Activated naive CD4-positive, alpha-beta T cell treated with anti-CD3 and anti-CD28 coated beads for 36 hours (primary cell): ENCODE measurements at places on chromosomes 3 and 15. TPM values are rescaled to one million over a fixed set of nuclear protein-coding genes. Genes with fewer than 3 reads are reported as not detected.

- H3K4me1 ChIP-seq: no peaks in the 10 kb centered on the region
- H3K27me3 ChIP-seq: no peaks in the 10 kb centered on the region
- no peak overlapping the region for H3K27ac ChIP-seq
- no peaks in the 10 kb centered on the region for H3K36me3 ChIP-seq
- H3K4me3 ChIP-seq: no peak overlapping the region
Measured at GRCh38 chr3:176861137-176861536, 336.1 kb downstream of the TBL1XR1 start.

GRCh38 chr15:68445351-68445750 lies 13.4 kb upstream of the ITGA11 start:
- H3K36me3 ChIP-seq: no peaks in the 10 kb centered on the region
- no peak overlapping the region for H3K4me3 ChIP-seq
- peaks cover 44% of the 10 kb centered on the region for H3K27me3 ChIP-seq
- H3K4me1 ChIP-seq: no peaks in the 10 kb centered on the region
- DNase-seq: no peak

DNA sequence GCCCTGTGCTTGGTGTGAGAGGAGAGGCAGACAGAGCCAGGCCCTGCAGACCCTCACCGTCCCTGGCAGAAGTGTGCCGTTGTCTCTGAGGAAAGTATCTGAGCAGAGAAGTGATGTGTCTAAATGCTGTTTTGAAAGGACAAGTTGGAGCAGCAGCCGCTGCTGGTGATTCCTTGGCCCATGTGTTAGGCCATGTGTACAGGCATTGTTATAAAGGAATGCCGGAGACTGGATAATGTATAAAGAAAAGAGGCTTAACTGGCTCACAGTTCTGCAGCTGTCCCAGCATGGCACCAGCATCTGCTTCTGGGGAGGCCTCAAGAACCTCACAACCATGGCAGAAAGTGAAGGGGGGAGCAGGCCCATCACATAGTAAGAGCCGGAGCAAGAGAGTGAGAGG lies 334.6 kb upstream of the ATP10A start:
- H3K36me3 ChIP-seq: no peaks in the 10 kb centered on the region
- H3K4me1 ChIP-seq: no peaks in the 10 kb centered on the region
- no peak overlapping the region for H3K4me3 ChIP-seq
- no peak overlapping the region for H3K27ac ChIP-seq
- no peaks in the 10 kb centered on the region for H3K27me3 ChIP-seq

DNA sequence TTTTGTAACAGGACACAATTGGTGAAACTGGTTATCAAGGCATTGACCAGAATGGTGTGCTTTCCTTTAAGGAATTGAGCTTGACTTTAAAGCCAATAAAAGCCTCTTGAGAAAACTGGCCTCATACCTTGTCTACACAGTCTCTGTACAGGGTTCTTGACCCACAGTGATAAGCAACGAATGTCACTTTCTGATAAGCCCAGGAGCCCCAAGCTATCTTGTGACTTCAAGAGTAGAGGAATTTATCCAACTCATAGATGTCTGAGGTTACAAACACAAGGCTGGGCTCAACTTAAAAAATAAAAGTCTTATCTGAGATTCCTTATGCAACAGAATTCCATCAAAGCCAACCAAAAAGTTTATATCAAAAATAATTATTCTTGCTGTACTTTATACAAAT lies 212.1 kb downstream of the GBE1 start:
- no peaks in the 10 kb centered on the region for H3K4me1 ChIP-seq
- no peaks in the 10 kb centered on the region for H3K27me3 ChIP-seq
- H3K36me3 ChIP-seq: peaks cover 21% of the 10 kb centered on the region
- no peak overlapping the region for H3K27ac ChIP-seq
- no peak overlapping the region for H3K4me3 ChIP-seq

DNA sequence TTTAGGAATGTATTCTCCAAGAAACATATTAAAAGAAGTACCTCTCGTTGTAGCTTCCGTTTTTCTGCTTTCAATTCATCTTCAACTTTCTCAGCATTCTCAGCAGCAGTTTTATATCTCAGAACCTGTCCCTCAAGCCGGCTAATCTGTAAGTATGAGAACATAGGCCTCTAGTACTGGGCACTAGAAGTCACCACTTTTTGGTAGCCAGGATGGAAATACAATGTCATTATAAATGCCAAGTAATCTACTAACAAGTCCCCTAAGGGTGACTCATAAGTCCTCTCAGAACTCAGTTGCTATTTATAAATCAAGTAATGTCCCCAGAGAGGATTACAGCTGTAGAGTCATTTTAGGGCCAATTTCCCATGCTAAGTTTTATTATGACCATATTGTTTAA lies 61.1 kb downstream of the MLH1 start:
- peaks cover 28% of the 10 kb centered on the region for H3K36me3 ChIP-seq
- peaks cover 13% of the 10 kb centered on the region for H3K4me1 ChIP-seq
- no peak for DNase-seq
- H3K27me3 ChIP-seq: no peaks in the 10 kb centered on the region
- peak overlapping the region; percentile 66 for H3K27ac ChIP-seq

GRCh38 chr3:171178714-171179113 lies 152.2 kb upstream of the SLC2A2 start:
- no peaks in the 10 kb centered on the region for H3K27me3 ChIP-seq
- peak overlapping the region; percentile 74 for H3K27ac ChIP-seq
- no peak overlapping the region for H3K4me3 ChIP-seq
- H3K4me1 ChIP-seq: peaks cover 40% of the 10 kb centered on the region
- H3K36me3 ChIP-seq: peaks cover 22% of the 10 kb centered on the region

GRCh38 chr3:11072631-11073030 lies 80.1 kb downstream of the SLC6A1 start:
- no peak for DNase-seq
- H3K36me3 ChIP-seq: no peaks in the 10 kb centered on the region
- peaks cover 25% of the 10 kb centered on the region for H3K27me3 ChIP-seq
- H3K4me3 ChIP-seq: no peak overlapping the region
- no peaks in the 10 kb centered on the region for H3K4me1 ChIP-seq

GRCh38 chr15:68697711-68698690 lies 119.2 kb downstream of the CORO2B start:
- peaks cover 2% of the 10 kb centered on the region for H3K27me3 ChIP-seq
- H3K4me3 ChIP-seq: no peak overlapping the region
- peaks cover 6% of the 10 kb centered on the region for H3K4me1 ChIP-seq

GRCh38 chr15:34336991-34337556 lies 507 bp downstream of the SLC12A6 start:
- peak overlapping the region; percentile 95 for H3K4me3 ChIP-seq
- DNase-seq: peak; percentile 53
- peak overlapping the region; percentile 97 for H3K27ac ChIP-seq
- H3K27me3 ChIP-seq: no peaks in the 10 kb centered on the region

- H3K27ac ChIP-seq: no peak overlapping the region
- no peaks in the 10 kb centered on the region for H3K36me3 ChIP-seq
- H3K4me1 ChIP-seq: no peaks in the 10 kb centered on the region
- DNase-seq: no peak
Measured at GRCh38 chr3:160105907-160106584, 117.4 kb downstream of the IL12A start.

DNA sequence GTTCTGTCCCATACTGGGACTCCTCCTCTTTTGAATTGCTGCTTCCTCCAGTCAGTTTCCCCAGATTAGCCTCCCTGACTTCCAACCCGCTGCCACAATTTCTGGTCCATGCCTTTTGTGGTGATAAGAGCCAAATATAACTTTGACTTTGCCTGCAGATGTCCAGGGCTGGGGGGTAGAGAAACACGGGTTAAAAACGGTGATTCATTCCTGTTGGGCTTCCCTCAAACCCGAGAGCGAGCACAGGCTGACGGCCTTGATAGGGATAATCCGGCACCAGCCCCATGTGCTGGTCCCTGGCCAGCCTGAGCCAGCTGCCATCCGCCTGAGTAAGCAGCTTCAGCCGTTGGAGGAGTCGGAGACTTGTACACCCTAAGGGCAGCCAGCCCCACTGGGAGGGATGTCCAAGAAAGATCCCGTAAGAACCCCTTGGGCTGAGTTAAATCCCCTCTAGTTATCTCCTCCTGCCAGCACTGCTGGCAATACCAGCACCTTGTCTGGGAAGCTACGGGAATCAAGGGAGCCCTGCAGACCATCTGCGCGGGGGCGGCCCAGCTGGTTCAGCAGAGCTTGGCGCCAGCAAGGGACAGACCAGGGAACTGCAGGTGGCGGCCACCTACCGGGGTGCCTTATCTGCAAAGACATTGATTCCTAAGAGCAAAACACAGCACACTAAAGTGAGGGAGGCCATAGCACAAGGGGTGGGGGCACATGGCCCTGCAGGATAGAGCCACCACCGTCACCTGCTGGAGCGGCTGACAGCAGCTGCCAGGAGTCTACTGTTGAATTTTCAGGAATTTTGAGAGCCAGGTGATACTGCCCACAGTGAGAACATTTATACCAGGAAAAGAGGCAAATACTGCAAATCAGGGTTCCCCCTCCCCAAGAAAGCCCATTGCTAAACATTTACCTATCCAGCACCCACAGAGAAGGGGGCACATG lies 18.1 kb downstream of the CSPG4 start:
- H3K27me3 ChIP-seq: peaks cover 18% of the 10 kb centered on the region
- no peak overlapping the region for H3K27ac ChIP-seq
- no peak overlapping the region for H3K4me3 ChIP-seq
- DNase-seq: peak; percentile 34
- no peaks in the 10 kb centered on the region for H3K36me3 ChIP-seq

GRCh38 chr3:159929171-159930141 lies 59.2 kb upstream of the IL12A start:
- no peak overlapping the region for H3K4me3 ChIP-seq
- peak; percentile 32 for DNase-seq
- H3K27me3 ChIP-seq: peaks cover 5% of the 10 kb centered on the region
- H3K4me1 ChIP-seq: no peaks in the 10 kb centered on the region
- H3K36me3 ChIP-seq: peaks cover 3% of the 10 kb centered on the region

GRCh38 chr3:188437926-188438325 lies 284.0 kb downstream of the LPP start:
- peaks cover 8% of the 10 kb centered on the region for H3K36me3 ChIP-seq
- no peaks in the 10 kb centered on the region for H3K27me3 ChIP-seq
- no peak for DNase-seq
- no peak overlapping the region for H3K4me3 ChIP-seq
- no peak overlapping the region for H3K27ac ChIP-seq
- peaks cover 46% of the 10 kb centered on the region for H3K4me1 ChIP-seq

GRCh38 chr15:60616147-60616546 lies 137.2 kb upstream of the ICE2 start:
- no peak for DNase-seq
- H3K27ac ChIP-seq: no peak overlapping the region
- H3K4me3 ChIP-seq: no peak overlapping the region
- peaks cover 5% of the 10 kb centered on the region for H3K27me3 ChIP-seq
- H3K4me1 ChIP-seq: no peaks in the 10 kb centered on the region

DNA sequence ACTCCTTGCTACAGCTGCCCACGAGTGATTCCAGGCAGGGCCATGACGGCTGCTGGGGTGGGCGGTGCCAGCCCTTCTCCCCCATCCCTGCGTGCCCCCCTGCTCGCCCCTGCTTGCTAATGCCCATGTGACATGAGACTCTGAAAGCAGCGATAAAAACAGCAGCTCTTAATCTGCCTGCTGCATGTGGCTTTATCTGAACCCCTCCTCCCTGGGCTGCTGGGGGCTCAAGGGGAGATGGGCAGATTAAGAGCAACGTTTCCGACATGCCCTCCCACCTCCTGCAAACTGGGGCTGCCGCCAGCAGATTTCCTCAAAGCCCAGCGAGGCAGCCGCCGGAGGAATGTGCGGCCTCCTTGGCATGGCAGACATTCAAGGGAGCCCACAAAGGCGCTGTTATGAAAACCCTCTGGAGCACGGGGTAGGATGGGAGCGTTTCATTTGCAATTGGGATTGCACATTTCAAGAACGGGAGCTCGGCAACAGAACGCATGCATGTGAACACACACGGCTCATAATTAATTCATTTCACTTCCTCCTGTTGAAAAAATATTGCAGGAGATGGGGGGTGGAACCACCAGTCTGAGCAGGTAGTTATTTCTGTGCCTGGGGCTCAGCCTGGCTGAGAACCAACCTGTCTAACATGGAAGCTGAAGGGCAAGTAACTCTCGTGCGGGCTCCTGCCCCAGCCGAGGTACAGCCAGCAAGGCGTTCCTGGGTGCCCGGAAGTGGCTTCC lies 504.2 kb upstream of the PROK2 start:
- no peaks in the 10 kb centered on the region for H3K27me3 ChIP-seq
- DNase-seq: peak; percentile 35
- H3K36me3 ChIP-seq: no peaks in the 10 kb centered on the region
- H3K4me1 ChIP-seq: peaks cover 13% of the 10 kb centered on the region
- H3K27ac ChIP-seq: no peak overlapping the region

- H3K27ac ChIP-seq: no peak overlapping the region
- H3K27me3 ChIP-seq: no peaks in the 10 kb centered on the region
- no peaks in the 10 kb centered on the region for H3K4me1 ChIP-seq
- no peak overlapping the region for H3K4me3 ChIP-seq
- DNase-seq: no peak
Measured at GRCh38 chr3:104108522-104108921, 1258.2 kb upstream of the ALCAM start.

DNA sequence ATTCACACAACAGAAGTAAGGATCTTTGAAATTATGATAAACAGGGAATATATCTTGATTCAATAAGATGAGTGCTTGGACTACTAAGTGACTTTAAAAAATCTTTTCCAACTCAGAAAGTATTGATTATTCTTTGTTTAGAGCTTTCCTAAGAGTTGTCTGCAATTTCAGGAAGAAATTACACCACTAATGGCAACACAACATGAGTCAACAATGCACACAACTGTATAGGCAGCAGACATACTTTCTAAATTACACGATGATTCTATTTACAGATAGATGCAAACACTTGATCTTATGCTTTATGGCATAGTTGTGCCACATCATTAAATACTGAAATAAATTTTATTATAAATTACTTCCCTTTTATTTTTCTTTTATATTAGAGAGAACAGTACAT lies 4.4 kb downstream of the NAA50 start:
- no peak for DNase-seq
- peaks cover 70% of the 10 kb centered on the region for H3K4me1 ChIP-seq
- H3K27me3 ChIP-seq: no peaks in the 10 kb centered on the region
- H3K36me3 ChIP-seq: peaks cover 16% of the 10 kb centered on the region

DNA sequence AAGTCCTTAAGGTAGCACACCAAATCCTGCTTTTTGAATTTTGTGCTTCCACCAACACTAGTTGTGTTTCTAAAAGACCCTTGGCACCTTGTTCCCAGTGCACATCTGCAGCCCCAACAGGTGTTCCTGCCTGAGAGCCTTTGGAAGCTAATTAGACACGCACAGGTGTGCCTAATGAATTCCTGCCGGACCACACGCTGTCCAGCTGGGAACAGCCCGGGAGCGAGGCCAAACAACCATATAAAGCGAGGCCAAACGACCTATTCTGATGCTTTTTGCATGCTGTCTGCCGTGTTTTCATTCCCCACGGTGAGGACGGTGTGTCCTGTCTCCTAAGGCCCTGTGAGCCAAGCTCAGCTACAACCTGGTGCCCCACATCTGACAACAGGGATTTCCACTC lies 99.5 kb downstream of the ATG7 start:
- peaks cover 2% of the 10 kb centered on the region for H3K4me1 ChIP-seq
- H3K36me3 ChIP-seq: peaks cover 21% of the 10 kb centered on the region
- H3K27ac ChIP-seq: no peak overlapping the region
- H3K4me3 ChIP-seq: no peak overlapping the region

The GRIP2 gene
- total RNA-seq: not detected

The CLRN1 gene
- not detected for total RNA-seq

The RAD54L2 gene
- 23.1 TPM for total RNA-seq

The TMEM108 gene
- not detected for total RNA-seq

The ZPLD1 gene
- not detected for total RNA-seq

The KLF15 gene
- 0.89 TPM for total RNA-seq

The C3orf52 gene
- 3.1 TPM for total RNA-seq

The ERICH6 gene
- total RNA-seq: not detected

The LCTL gene
- not detected for total RNA-seq

The SCG3 gene
- not detected for total RNA-seq
